ENCODE measurements at places on chromosomes 12 and 14.

DNA sequence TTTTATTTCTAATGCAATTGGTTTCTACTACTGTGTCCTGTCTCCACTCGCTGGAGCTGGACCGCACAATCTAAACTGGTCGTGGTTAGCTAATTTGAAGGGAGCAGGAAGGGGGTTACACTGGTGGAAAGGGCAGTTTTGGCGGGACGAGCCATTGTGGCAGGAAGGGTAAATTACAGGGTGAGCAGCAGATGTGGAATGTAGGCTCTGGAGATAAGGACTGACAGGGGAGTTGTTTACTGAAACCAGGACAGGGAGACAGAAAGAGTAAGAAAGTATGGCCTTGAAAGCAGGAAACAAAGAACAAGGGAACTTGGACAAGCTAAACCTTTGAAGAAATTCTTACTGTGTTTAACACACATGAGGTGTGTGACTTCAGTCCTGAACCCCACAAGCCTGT is 147.8 kb downstream of the ATXN7L3B start:
- no peak for DNase-seq

- DNase-seq: no peak
Measured at GRCh38 chr12:96375170-96375569, 25.1 kb downstream of the CDK17 start.

GRCh38 chr12:31342286-31342685 is 16.3 kb upstream of the SINHCAF start:
- DNase-seq: no peak

GRCh38 chr12:91316907-91317269 is 134.3 kb upstream of the DCN start:
- no peak for DNase-seq

GRCh38 chr14:34183478-34183877 is 232.6 kb upstream of the EGLN3 start:
- no peak for DNase-seq

- no peak for DNase-seq
Measured at GRCh38 chr12:132765361-132765760, 3.7 kb upstream of the ANKLE2 start.

GRCh38 chr12:63093711-63094110 is 57.3 kb downstream of the AVPR1A start:
- DNase-seq: no peak

DNA sequence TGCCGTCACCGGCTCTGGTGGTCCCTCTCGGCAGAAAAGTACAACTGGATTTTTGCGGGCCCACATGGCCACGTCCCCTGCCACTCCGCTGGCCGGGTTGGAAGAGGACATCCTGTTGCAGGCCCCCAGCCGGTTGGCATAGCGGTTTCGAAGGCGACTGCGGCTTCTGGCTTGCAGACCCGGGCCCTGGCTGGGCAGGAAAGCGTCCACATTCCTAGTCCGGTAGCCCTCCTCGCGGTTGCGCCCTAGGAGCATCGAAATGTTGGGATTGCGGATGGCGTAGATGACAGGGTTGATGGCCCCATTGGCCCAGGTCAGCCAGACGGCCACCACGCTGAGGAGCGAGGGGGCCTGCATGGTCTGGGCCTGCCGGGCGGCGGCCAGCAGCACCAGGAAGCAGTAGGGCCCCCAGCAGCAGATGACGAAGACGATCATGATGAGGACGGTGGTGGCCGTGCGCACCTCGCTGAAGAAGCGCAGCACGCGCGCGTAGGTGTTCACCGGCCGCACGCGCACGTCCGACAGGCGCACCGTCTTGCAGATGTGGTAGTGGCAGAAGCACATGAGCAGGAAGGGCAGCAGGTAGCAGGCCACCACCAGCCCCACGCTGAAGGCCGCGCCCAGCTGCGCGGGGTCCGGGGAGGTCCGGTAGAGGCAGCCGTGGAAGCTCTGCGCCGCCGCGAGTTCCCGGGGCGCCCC is 1.2 kb downstream of the GPR135 start:
- DNase-seq: no peak

- no peak for DNase-seq
Measured at GRCh38 chr12:43306066-43306465, 245.9 kb downstream of the ADAMTS20 start.

GRCh38 chr12:125533434-125534029 is 468.3 kb downstream of the AACS start:
- peak; percentile 54 for DNase-seq

DNA sequence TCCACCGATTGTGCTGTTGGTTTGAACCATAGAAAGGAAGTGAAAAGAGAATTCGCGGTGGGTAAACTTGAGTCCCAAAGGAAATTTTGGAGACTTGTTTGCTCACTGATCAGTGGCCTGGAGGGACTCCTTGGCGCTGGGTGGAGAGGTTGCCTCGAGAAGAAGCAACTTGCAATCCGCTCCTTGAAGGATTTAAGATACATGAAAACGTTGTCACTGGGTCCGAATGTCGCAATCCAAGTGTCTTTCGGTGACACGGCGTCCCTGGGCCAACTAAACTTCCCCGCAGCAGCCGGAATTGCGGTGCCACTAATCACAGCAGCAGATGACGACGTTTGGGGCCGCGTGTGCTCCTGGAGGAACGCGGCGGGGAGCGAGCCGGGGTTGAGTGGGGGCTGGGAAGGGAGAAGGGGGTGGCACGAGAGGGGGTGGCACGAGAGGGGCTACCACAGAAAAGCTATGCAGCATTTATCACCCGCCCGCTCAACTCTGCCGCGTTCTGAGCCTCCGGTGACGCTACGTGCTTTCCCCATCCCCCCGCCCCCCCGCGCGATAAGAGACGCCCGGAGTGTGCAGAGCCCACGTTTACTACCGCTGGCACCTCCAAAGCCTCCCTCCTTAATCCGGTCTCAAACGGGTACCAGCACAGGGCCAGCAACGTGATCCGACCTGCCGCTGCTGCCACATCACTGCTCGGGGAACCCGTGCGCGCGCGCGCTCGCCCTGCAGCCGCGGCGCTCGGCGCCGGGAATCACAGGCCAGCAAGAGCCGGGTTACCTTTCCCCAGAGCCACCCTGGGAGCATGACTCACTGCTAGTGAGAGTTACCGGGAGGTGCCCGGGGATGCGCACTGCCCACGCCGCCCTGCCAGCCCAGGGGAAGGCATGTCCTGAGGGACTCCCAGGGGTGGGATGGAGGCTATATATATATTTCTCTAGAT is 833 bp upstream of the BHLHE41 start:
- DNase-seq: peak; percentile 86

GRCh38 chr12:49987625-49988303 is 15.0 kb downstream of the AQP6 start:
- no peak for DNase-seq

- DNase-seq: peak; percentile 31
Measured at GRCh38 chr12:12180136-12180535, 86.7 kb downstream of the LRP6 start.

- DNase-seq: no peak
Measured at GRCh38 chr12:47277972-47278448, 198.3 kb upstream of the AMIGO2 start.

GRCh38 chr12:56110571-56110970 is 5.9 kb upstream of the RPL41 start:
- DNase-seq: no peak

- no peak for DNase-seq
Measured at GRCh38 chr12:82430541-82431145, 72.3 kb downstream of the METTL25 start.

- DNase-seq: no peak
Measured at GRCh38 chr12:104741497-104742367, 216.4 kb downstream of the SLC41A2 start.

DNA sequence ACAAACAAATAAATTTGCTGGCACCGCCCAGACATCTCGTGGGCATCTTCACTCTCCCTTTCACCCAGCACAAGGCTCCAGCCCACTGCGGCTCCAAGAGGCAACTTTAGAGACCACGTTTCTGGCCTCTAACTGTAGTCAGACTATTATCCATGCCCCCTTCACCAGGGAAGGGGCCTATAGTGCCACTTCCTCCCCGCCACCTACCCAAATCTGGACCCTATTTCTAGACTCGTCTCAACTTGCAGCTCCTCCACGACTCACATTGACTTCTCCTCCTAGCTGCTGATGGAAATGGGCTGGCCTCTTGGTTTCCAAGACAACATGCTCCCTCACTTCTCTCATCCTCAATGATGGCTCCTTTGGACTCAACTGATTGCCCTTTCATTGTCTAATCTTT is 12.3 kb downstream of the KRT1 start:
- DNase-seq: no peak

- DNase-seq: no peak
Measured at GRCh38 chr12:61999311-61999710, 260.9 kb upstream of the USP15 start.

DNA sequence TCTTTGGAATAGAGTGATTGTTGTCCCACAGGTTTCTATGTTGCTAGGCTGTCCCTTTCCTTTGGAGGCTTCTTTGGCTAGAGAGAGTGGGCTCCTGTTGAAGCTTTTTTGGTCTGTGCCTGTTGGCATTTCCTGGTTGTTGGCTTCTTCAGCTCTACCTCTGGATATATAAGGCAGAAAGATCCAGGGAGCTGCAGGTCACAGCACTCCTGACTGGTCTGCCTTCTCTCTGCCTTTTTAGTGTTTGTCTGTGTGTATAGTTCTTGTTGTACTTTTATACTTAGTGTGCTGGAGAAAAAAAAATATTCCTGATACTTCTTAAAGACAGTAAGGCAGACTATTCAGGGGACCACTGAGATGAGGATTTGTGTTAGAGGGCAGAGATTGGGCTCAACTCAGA is 202.7 kb downstream of the FBXL14 start:
- no peak for DNase-seq

- DNase-seq: no peak
Measured at GRCh38 chr14:104373055-104373854, 206.3 kb upstream of the C14orf180 start.

DNA sequence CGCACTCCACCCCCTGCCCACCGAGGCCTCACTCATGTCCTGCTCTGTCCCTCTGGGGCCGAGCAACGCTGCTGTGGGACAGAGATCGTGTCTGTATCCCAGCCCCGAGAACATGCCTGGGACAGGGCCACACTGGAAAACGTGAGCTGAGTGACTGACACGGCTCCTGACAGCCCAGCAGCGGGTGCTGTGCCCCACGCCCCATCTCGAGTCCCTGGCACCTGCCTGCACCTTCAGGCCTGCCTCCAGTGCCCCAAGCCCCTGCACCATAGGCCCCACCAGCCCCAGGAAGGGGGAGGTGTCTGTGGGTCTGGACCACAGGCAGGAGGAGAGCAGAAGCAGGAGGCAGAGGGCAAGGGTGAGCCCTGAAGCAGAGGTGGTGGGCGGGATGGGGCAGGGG is 34.6 kb upstream of the UBC start:
- DNase-seq: no peak

All from putamen (tissue), 1 donor.